ENCODE measurements at places on chromosomes 6 and 20. TPM values are rescaled to one million over a fixed set of nuclear protein-coding genes. Genes with fewer than 3 reads are reported as not detected.

GRCh38 chr6:110814102-110815014, 911 bp downstream of the CDK19 start:
- peak; percentile 61 for DNase-seq

DNA sequence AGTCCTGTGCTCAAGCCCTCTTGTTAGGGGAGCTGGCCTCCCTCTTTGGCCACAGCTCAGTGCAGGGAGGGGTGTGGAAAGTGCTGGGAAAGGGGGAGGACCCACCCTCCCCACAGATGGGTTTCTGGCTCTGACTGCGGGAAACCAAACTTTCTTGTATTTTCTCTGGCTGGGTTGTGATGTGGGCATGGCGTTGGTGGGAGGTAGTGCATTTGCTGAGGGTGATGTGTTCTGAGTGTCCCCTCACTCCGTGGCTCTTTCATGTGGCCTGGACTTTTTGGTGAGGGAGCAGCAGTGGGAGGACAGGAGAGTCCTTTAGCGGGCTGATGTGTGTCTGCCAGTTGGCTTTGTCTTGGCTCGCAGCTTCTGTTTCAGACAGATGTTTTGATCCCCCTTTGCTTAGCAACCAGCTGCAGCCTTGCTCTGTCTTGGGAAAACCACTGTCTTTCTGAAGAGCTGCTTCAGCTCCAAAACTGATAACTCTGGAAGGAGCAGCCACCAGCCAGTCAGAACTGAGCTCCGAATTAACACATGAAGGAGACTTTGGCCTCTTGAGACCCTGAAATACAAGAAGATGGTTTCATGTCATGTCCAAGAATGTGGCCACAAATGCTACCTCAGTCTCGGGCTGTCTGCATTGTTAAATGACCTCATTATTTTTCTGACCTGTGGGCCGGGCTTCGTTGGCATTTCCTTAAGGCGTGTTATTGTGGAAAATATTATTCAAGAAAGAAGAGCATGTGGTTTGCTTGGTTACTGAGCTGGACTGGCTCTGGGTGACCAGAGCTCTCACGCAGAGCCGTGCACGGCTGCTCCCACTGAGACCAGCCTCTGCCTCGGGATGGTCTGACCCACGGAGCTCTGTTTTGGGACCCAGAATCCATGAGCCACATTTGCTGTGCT, 21.5 kb downstream of the SYNJ2 start:
- peak; percentile 38 for DNase-seq

The TGM3 gene
- not detected for total RNA-seq

The ZNF311 gene
- total RNA-seq: not detected

DNA sequence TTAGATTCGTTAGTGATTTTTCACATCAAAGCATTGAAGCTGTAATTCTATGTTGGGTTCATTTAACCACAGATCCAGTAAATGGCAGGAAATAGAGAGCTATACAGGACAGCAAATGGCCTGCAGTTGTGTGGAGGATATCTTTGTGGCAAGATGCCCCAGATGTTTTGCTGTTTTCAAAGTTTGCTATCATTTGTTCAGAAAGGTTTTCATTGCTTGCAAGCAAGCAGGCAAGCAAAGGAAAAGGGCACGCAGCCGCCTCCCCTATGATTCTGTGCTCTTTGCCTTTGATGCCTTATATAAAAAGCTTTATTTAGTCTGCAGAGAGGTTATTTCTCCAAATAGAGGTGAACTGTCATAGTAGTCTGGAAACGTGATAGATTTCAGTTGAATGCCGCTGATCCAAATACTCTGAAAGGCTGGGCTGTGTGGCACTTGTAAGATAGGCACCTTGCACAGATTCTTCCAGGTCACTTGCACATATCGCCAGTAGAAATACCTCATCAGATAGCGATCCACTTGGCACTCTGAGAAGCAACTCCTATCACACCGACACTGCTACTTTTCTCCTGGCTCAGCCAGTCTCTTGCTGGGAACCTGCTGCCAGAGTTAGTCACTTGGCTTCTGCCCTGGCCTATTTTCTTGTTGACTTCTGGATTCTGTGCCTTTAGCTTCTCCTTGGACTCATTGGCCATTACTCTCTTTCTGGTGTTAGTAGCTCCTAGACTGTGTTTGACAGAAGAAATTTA, 66.4 kb downstream of the UTRN start:
- no peak for DNase-seq

DNA sequence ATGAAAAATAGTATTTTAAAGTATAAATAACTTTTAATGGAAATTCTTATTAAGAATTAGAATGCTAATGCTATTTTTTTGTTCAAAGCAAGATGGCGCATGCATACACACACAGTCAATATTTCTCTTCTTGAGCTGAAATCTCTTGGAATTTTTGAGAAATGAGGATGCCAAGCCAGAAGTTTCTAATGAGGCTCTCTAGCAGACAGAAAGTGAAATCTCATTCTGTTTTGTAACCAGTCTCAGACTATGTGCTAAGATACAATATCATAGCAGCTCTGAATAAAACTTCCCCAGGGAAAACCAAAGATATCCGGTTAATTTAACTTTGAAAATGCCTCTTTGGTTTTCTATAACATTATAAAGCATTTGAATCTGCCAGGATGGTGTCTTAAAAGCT, 97.2 kb upstream of the HDAC2 start:
- no peak for DNase-seq

- no peak for DNase-seq
Observed at GRCh38 chr20:17061715-17062114, 165.1 kb upstream of the PCSK2 start.

DNA sequence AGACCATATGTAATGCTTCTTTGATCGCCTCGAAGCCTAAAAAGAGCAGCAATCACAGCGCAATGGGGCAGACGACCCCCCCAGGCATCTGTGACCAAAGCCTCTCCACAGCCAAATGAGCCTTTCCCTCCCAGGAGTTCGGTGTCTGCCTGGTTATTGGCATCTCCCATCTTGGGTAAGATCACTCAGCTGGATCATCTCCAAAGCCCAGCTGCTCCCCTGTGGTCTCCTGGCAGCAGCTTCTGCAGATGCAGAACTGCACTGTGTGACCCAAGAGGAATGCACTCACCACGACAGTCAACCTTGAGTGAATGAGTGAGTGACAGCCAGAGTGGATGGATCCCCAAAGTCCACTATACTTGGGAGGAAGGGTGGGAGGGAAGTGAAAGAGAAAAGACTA, 44.8 kb upstream of the IYD start:
- DNase-seq: no peak

- no peak for DNase-seq
Observed at GRCh38 chr20:43363506-43363905, 94.2 kb upstream of the SRSF6 start.

GRCh38 chr6:125904871-125905270, 51.7 kb upstream of the HINT3 start:
- DNase-seq: no peak

GRCh38 chr6:6225885-6226529, 94.5 kb downstream of the F13A1 start:
- peak; percentile 30 for DNase-seq

The GSTA3 gene
- not detected for total RNA-seq

The GRIK2 gene
- total RNA-seq: 4.0 TPM

The GPANK1 gene
- total RNA-seq: 2.4 TPM

GRCh38 chr6:139917951-139918630, 543.6 kb upstream of the CITED2 start:
- DNase-seq: no peak

GRCh38 chr6:159720708-159721107, 6.6 kb upstream of the WTAP start:
- no peak for DNase-seq

The HEY2 gene
- 0.79 TPM for total RNA-seq

The SYCP2 gene
- total RNA-seq: not detected

DNA sequence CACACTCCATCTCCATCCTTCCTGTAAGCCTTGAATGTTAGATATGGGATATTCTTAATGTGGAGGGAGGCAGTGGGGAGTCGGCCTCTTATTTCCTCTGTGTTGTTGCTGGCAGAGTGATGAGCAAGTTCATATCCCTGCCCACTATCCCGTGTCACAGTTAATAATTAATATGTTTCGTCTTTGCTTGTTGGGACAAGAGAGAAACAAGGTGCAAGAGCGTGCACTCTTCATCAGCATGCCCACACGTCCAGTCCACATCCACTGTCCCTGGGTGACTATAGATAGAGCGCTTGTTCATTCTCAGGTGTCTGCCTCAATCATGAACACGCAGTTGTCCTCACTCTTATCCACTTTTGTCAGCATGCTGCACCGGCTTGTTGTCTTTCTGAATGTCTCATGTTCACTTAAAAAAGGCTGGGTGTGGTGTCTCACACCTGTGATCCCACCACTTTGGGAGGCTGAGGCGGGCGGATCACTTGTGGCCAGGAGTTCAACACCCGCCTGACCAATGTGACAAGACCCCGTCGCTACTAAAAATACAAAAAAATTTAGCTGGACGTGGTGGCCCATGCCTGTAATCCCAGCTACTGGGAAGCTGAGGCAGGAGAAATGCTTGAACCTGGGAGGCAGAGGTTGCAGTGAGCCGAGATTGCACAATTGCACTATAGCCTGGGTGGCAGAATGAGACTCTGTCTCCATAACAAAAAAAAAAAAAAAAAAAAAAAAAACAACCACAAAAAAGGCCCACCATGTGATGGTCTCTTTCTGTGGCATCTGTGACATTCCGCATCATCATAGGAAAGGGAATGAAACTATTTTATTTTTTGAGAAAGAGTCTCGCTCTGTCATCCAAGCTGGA, 34.2 kb downstream of the PPP1R3G start:
- DNase-seq: no peak

The ZSCAN23 gene
- 17.1 TPM for total RNA-seq

All from transverse colon (tissue), 4 donors.